ENCODE measurements at places on chromosomes 3 and 15. TPM values are rescaled to one million over a fixed set of nuclear protein-coding genes. Genes with fewer than 3 reads are reported as not detected.

GRCh38 chr3:27729748-27730611 lies 7.9 kb upstream of the EOMES start:
- no peak for DNase-seq

- no peak for DNase-seq
Measured at GRCh38 chr3:14256561-14257342, 78.1 kb downstream of the LSM3 start.

The CLDN18 gene
- polyA plus RNA-seq: 1.3 TPM

The DLL4 gene
- polyA plus RNA-seq: 5.6 TPM
